NCI-H2029 (cell line): ENCODE measurements at places on chromosomes 5 and 9.

DNA sequence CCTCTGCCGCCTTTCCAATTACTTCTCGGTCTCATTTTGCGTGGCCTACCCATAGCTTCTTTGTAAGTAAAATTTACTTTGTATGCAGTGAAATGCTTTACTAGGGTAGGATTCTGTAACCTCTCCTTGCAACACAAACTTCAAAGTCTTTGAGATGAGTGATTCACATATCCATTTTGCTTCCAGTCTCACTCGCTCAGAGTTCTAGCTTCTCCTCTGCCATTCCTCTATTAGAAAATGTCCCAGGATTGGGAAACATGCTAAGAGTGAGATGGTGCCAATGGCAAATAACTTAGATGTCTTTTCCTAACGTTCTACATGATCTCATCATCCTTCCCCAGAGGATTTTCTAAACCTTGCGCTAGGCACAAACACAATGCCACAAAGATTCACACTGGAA lies 270.5 kb upstream of the SLC30A5 start:
- no peak for DNase-seq

GRCh38 chr5:10655972-10656830 lies 92.3 kb downstream of the ANKRD33B start:
- DNase-seq = no peak

GRCh38 chr5:173733831-173734501 lies 117.5 kb upstream of the BOD1 start:
- DNase-seq = no peak

DNA sequence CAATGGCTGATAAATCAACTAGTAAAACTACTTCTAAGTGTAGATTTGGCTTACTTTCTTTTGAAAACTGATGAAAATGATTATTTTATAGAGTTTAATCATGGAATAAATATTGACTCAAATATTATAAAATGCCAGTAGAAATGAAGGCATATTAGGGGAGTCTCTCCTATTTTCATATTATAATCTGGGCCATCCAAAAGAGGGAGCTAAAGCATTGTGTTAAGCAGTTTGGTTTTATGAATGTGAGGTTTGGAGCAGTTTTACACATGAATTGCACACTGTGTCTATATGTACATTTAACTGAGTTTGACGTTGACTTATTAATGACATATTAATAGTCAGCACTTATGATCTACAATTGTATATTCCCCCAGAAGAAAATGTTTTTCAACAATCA lies 17.4 kb downstream of the CDH9 start:
- DNase-seq = no peak

DNA sequence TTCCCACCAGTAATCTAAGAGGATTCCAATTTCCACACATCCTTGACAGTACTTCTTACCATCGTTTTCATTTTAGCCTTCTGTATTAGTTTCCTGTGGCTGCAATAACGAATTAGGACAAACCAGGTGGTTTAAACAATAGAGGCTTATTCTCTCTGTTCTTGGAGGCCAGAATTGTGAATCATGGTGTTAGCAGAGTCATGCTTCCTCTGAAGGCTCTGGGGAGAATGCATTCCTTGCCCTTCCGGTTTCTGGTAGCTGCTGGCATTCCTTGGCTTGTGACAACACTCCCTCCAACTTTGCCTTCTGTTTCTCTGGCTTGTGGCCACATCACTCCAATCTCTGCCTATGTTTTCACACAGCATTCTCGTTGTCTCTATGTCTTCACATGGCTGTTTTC lies 23.5 kb downstream of the RIGI start:
- DNase-seq = no peak

DNA sequence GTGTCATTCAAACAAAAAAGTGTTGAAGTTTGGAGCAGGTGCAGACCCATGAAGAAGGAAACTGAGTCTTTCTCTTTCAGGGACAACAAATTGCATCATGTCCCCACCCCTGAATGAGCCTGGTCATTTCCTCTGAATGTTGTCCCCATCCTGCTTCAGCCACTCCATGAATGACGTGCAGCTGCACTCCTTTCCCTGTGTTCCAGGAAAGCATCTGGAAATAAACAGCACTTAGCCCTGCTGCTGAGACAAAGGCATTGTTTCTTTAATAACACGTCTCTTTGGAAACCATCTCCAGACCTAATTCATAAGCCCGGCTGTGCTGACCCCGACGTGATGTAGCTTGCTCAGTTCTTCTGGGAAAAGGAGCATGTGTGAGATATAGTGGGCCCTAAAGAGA lies 682.3 kb downstream of the BRINP1 start:
- peak; percentile 90 for DNase-seq

DNA sequence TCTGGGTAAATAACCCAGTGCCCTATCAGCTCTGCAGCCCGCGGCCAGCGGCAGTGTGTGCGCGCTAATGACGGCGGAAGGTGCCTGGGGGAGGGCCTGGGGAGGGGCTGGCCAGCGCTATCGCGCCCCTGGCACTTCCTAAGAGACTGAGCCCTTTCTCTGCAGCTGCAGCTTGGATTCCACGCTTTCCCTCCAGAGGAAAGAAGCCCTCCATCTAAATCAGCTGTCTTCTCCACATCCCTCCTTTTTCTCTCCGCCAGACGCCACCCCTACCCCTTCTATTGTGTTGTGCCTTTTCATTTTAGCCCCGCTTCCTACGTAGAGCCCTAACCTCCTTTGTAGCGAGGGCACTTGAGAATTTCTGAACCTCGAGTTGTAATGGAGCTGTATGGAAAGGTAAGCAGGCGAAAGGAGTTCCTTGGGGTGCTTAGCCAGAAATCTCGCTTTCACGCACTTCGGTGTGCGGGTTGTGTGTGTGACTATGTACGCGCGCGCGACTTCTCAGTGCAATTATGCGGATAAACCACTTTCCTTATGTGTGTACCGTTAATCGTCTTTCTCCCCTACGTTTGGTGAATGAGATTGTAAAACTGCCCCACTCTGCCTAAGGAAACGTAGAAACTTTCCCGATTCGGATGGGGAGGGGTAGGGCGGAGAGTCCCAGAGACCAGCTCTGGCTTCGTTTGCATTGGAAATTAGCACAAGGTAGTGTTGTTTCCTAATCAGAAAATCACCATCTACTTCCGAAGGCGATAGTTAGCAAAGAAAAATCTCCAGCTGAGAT lies 664 bp upstream of the RAB3C start:
- DNase-seq = no peak

- DNase-seq = no peak
Observed at GRCh38 chr9:32004431-32005076, 379.9 kb upstream of the ACO1 start.

DNA sequence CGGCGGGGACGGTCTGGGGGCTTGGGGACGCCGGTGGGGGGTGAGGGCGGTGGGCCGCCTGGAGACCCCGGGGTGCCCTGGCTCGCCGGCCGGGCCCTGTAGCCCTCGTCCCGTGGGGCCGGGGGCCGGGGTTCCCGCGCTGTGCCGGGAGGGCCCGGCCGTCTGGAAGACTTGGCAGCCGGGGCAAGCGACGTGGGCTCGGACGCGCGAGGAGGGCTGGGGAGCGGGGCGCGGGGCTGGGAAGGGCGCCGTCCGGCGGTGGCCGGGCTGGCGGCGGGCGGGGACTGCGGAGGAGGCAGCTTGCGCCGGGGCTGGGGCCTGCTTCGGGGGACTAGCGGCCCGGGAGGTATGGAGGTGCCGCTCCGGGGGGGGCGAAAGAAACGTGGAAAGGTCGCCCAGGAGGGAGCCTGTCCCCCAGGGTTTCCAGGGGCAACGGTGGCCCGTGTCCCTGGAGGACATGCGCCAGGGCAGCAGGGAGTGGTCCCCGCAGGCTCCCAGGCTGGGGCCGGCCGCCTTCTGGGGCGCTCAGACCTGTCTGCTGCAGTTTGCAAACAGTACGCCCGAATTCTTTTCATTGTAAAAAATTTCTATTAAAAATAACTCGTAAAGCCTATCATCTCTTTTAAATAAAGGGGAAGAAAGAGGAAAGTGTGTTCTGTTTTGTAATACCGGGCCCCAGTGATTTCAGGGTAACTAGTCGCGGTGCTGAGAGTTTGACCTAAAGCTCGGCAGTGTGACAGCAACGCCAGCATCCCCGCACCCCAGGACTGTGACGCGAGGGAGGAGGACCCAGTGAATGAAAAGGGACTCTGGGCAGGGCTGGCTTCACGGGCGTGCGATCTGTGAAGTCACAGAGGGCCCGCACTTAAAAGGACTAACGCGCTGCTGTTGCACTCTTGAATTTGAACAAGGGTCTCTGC lies 752 bp upstream of the ANKH start:
- DNase-seq = no peak

GRCh38 chr5:133825631-133826289 lies 142.7 kb downstream of the C5orf15 start:
- peak; percentile 89 for DNase-seq

- DNase-seq = no peak
Observed at GRCh38 chr5:83490203-83490602, 18.7 kb downstream of the VCAN start.

- no peak for DNase-seq
Observed at GRCh38 chr5:113039229-113039933, 62.8 kb downstream of the DCP2 start.
